ENCODE measurements at places on chromosomes 1 and 21.
A peak's percentile ranks its signal among the peaks of the same experiment; 100 is the strongest.

DNA sequence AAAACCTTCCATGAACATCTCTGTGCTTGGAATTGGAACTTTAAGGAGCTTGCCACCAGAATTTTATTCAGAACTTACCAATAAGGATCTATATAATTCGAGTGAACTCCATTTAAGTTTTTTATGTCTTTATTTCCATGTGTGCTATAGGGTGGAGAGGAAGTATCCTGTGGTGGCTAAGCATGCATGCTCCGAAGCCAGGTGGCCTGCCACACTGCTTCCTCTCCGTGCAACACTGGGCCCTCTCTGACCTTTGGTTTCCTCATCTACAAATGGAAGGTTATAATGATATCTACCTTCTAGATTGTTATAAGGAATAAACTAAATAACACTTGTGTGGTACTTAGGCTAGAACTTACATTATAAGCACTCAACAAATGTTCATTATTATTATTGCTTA lies 382.1 kb downstream of the PTPRC start:
- DNase-seq, result no peak

DNA sequence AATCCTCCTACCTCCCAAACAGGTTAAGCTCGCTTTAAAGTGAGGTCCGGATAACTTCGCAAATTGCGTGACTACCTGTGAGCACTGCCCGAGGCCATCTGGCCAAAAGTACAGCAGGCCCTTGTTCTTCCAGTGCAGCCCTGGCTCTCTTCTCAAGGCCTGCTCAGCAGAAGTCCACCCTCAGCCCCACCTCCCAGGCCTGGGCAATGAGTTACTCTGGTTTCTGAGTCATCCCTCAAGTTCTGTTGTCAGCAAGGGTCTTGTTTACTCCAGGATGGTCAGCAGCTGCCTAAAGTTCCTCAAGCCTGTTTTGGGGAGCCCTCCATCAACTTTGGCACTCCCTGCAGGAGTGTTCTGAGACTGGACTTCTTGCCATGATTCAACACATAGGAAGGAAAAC lies 101.7 kb downstream of the BCAR3 start:
- peak; percentile 61 for DNase-seq

GRCh38 chr1:192539297-192540092 lies 36.1 kb upstream of the RGS1 start:
- DNase-seq, result peak; percentile 99

- DNase-seq, result no peak
Observed at GRCh38 chr1:226511296-226511695, 37.3 kb upstream of the STUM start.

DNA sequence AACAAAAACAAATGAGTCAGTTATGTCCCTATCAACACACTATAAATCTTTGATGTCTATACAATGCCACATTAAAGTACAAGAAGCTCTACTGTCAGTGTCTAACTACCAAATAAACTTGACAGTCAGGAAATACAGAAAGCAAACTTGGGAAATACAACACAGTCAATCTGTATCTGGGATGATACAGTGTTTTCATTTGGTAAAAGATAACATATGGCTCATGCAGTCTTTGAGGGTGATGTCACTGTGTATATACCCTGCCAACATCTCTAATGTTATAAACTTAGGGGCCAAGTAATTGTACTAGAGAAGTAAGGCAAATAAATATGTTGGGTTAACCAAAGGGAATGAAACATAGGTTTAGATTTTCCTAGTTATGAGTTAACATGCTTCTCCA lies 552.5 kb upstream of the ADAMTS5 start:
- peak; percentile 93 for DNase-seq

Data from fibroblast of skin of right biceps (primary cell).